ENCODE measurements at places on chromosomes 5 and 9. TPM values are rescaled to one million over a fixed set of nuclear protein-coding genes. Genes with fewer than 3 reads are reported as not detected.

CYSRT1 gene
- 0.20 TPM for total RNA-seq

DIRAS2 gene
- 0.40 TPM for total RNA-seq

OR1Q1 gene
- not detected for total RNA-seq

DOCK8 gene
- 1.3 TPM for total RNA-seq

ANKRD31 gene
- total RNA-seq, result not detected

SCGB3A2 gene
- not detected for total RNA-seq

SLC6A19 gene
- not detected for total RNA-seq

DROSHA gene
- 43.7 TPM for total RNA-seq

FAM174A gene
- total RNA-seq, result 15.0 TPM

LECT2 gene
- total RNA-seq, result not detected

HMGCR gene
- total RNA-seq, result 54.9 TPM

ROR2 gene
- under 0.01 TPM for total RNA-seq

CCDC192 gene
- total RNA-seq, result not detected

PIP5KL1 gene
- 0.60 TPM for total RNA-seq

RNF183 gene
- total RNA-seq, result not detected

UBE2B gene
- total RNA-seq, result 20.2 TPM

CCL27 gene
- total RNA-seq, result not detected

NEURL1B gene
- total RNA-seq, result 0.40 TPM

IQGAP2 gene
- total RNA-seq, result 3.4 TPM

CDC20B gene
- total RNA-seq, result under 0.01 TPM

OBP2B gene
- total RNA-seq, result not detected

TMEFF1 gene
- total RNA-seq, result 10.5 TPM

OLFM1 gene
- 15.3 TPM for total RNA-seq

IL3 gene
- not detected for total RNA-seq

CCNO gene
- total RNA-seq, result not detected

PTGES gene
- 0.44 TPM for total RNA-seq

THBS4 gene
- 0.20 TPM for total RNA-seq
